Renal cortex interstitium (tissue), 15 donors: ENCODE measurements at places on chromosomes 7 and 10.

GRCh38 chr7:89072081-89072480 is 276.5 kb upstream of the TEX47 start:
- no peak for DNase-seq

GRCh38 chr7:123440101-123440548 is 94.3 kb downstream of the IQUB start:
- DNase-seq, result no peak

- no peak for DNase-seq
Observed at GRCh38 chr7:88075216-88075615, 141.2 kb downstream of the ADAM22 start.

DNA sequence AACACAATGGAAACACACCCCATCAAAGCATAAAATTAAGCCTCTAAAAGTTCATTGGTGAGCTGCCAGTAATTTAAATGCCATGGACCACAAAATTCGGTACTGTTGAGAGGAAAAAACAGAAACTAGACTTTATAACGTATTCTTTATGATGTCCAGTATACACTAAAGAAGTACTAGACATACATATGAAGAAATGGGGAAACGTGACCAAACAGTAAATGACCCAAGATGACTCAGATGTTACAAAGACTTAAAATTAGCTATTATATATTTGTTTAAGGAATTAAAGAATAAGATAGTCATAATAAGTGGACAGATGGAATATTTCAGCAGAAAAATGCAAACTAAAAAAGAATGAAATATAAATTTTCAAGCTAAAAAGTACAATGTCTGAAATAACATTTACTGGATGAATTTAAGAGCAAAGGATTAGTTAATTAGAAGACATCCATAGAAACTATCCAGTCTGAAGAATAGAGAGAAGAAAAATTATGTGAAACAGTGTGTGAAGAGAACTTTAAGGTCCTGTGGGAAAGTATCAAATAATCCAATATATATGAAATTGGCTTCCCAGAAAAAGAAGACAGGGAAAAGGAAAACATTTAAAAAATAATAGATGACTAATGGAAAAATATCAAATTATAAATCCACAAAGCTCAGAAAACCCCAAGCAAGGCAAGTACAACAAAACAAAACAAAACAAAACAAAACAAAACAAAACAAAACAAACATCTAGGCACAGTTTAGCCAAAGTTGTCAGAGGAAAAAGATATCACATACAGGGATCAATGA is 69.4 kb downstream of the SAMD9 start:
- DNase-seq, result no peak

DNA sequence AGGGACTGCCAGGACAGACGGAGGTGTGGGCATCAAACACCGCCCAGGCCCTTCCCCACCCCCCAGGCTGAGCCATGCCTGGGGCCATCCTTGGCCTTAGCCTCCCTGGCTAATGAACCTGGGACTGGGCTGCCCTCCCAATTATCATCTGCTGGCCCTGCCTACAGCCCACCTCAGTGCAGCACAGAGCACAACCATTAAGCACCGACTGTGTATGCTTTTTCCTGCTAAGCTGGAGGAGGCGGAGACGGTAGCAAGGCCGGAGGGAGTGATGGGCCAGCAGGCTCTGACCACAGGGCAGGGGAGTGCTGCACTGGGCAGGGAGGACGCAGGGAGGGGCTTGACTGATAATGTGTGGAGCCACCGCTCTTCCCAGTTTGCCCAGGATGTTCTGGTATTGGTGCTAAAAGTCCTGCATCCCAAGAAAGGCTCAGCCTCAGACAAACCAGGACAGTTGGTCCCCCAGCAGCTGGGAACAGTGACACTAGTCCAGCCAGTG is 72.0 kb downstream of the C10orf143 start:
- no peak for DNase-seq
